ENCODE measurements at places on chromosomes 5 and 9. TPM values are rescaled to one million over a fixed set of nuclear protein-coding genes. Genes with fewer than 3 reads are reported as not detected.

DNA sequence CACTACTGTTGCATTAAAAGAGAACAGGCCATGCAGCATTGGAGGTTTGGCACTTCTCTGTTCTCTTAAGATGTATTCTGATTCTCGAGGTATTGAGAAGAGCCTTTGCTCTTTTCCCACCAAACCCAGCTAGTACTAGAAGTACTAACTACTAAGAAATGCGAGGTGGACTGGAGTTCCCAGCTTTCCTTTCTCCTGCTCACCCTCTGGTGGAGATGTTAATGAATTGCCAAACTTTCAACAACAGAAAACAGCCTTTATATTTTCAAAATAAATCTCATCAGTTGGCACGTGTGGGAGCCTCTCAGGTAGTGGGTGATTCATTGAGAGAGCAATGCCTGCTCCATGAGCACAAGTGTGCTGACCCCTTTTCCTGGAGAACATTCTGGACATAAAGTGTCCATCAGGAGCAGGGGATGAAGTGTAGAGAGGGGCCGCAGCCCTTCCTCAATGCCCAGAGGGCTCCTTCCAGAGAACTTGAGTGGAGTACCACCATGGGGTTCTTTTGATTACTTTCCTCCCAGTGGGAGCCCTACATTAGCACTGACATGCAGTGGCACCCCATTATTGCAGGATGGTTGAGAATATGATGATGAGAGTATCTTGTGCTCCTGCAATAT, 45.7 kb downstream of the TMEM174 start:
- DNase-seq, result no peak

DNA sequence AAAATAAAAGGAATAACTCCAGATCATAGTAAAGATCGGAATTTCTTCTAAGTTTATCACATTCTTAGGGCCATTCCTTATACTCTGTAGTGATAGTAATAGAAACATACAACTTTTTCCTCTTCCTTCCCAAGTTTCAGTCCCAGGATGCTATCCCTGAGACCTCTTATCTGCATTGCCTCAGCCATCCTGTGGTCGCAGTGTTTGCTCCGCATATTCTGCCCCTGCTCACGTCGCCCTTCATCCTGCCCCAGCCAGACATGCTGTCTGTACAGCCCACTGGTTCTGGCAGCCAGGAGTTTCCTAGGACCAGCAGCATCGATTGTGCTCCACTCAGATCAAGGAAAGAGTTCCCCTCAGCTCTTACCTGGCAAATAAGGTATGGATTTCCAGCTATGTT, 132.7 kb upstream of the ERCC6L2 start:
- DNase-seq, result no peak

DNA sequence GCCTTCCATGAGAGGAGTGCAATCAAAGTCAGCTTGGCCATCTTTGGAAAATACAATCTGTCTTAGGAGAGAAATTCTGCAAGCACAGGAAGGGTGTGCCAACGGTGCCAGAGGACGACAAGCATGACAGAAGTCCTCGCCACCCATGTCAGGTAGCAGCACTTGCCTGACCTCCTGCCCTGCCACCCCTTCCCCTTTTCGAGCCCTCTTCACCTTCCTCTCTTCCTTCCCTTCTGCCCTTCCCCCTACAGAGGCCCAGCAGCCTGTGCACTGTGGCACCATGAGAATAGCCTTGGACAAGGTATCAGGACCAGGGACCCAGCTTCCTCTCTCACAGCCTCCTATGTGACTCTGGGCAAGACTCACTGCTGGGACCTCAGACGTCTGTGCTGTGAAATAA, 5.3 kb upstream of the UBE2QL1 start:
- DNase-seq, result no peak

DNA sequence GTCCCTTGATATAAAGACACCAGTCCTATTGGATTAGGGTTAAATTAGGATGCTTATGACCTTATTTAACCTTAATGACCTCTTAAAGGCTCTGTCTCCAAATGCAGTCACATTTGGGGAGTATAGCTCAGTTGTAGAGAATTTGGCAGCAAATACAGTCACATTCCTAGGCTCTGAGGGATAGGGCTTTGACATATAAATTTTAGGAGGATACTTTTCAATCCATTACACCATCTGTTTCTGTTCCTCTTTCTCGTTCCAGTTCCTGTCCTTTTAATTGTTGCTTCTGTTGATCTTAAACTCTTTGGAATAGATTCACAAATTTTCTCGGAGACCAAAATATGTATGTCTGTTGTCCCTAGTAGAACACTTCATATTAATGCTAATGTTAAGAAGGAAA, 390.0 kb upstream of the PCSK5 start:
- no peak for DNase-seq

DNA sequence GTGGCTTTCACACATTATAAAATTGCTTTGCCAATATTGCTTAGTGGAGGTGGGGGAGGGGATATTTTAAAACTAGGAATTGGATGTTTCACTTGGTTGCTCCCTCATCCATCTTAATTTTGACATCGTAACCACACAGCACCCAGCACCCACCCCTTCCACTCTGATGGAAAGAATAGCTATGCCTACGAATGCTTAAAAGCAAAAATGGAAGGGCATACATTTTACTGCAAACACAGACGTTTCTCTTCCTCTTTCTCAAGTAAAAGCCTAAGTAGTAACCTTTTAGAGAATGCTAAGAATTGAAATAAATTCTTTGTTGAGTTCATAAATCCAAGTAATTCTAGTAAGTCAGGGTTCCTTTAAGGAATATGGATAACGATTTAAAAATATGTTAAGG, 69.9 kb downstream of the JAKMIP2 start:
- DNase-seq, result no peak

GRCh38 chr5:139912158-139912557, 116.5 kb downstream of the PSD2 start:
- no peak for DNase-seq

GDNF gene
- total RNA-seq, result 4.7 TPM

Measured in WTC11 (cell line).